H1 (cell line): ENCODE measurements at places on chromosomes 7 and 10. TPM values are rescaled to one million over a fixed set of nuclear protein-coding genes. Genes with fewer than 3 reads are reported as not detected.

TMEM196 gene
- total RNA-seq = 0.07 and 0.33 TPM in 2 replicates

EN2 gene
- total RNA-seq = not detected in 2 replicates

GRCh38 chr10:124453960-124454610 lies 4.2 kb upstream of the NKX1-2 start:
- no peak for DNase-seq

- no peak for DNase-seq
Observed at GRCh38 chr7:17441557-17441956, 143.1 kb downstream of the AHR start.

HTR7 gene
- total RNA-seq = 24.6 and 26.9 TPM in 2 replicates

- no peak for DNase-seq
Observed at GRCh38 chr10:61061923-61062504, 118.0 kb upstream of the RHOBTB1 start.

GRCh38 chr10:44771233-44771995 lies 139.7 kb upstream of the TMEM72 start:
- no peak for DNase-seq

DNA sequence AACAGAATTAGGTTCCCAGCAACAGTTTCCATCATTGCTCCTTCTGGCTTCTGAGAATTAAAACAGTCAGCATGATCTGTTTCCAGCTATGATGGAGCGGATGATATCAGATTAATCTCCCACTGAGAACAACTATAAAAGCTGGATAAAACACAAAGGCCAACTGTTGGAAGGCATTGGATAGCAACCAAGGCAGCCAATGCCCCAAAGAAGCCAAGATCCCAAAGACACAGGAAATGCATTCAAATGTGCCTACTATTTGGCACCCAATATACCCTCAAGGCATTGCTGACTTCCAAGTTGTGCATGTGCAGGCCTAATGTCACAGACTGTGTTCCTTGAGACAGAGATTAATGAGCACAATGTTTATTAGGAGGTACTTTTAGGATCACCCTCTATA lies 259.3 kb downstream of the ARHGAP12 start:
- no peak for DNase-seq

DNA sequence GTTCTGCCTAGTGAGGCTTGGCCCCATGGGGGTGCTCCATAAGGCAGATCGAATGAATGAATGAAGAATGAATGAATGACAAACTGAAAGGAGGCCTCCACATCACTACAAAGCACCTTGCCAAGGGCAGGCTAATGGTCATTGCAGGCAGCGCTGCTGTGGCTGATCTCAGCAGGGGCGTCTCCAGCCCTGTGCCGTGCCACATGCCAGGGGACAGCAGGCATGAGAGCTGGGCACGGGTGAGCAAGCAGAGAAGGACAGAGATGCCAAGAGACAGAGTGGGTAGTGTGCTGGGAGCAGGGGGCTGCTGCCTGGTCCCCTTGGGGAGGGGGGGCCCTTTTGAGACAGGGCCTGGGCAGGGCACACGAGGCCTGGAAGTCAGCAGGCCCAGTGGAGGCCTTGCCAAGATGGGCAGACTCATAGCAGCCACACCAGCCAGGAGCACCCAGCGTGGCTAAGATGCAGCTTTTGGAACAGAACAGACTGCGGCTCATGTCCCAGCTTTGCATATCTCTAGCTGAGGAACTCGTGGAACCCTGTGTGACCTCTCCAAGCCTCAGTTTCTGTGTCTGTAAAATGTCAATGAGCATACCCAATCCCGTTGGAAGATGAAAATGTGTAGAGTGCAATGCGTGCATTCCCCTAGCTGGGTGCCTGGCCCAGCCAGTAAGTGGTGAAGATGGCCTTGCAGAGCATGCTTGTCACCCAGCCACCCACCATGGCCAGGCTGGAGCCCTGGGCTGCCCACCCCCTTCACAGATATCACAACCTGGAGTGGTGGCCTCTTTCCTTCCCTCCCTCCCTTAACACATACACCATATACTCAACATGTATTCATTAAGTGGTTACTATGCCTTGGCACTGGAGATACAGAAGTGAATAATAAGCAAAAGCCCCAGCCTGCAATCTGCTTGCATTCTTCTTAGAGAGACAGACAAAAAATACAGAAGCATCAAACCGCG lies 61.1 kb upstream of the LRRC18 start:
- no peak for DNase-seq

CPEB3 gene
- total RNA-seq = 1.7 and 1.9 TPM in 2 replicates
